ENCODE measurements at places on chromosomes 7 and 10.

GRCh38 chr7:23967949-23968599, 258.1 kb downstream of the STK31 start:
- no peak for DNase-seq

DNA sequence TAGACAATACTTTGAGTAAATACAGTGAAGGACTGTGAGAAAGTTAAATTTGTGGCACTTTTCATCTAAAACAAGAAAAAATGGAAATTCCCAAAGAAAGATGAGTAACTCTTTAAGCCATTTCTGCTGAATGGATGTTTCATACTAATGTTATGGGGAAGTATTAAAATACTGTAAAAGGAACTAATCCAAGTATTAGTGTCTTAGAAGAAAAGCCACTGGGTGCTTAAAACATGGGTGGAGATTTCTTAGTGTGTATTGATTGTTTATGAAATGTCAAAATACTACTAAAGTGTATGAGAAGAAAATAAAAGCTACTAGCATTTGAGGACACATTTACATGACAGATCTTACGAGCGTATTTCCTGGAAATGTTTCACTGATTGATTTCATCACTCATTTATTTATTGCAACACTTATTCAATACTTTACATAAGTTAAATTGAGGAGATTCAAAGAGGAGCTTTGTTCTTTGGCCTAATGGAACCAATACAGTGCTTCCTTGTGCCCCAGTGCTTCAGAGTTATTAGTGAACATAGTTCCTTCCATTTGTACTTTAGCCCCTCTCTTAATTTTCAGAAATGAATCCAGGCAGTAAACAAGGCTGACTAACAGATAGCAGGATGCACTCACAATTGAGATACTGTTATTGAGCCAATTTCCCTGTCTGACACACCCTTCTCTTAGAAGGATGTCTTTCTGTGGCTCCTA, 155.5 kb upstream of the AHR start:
- DNase-seq, result peak; percentile 64

GRCh38 chr7:103811290-103811689, 178.2 kb downstream of the RELN start:
- DNase-seq, result no peak

- DNase-seq, result no peak
Measured at GRCh38 chr10:117610321-117610720, 67.8 kb downstream of the EMX2 start.

DNA sequence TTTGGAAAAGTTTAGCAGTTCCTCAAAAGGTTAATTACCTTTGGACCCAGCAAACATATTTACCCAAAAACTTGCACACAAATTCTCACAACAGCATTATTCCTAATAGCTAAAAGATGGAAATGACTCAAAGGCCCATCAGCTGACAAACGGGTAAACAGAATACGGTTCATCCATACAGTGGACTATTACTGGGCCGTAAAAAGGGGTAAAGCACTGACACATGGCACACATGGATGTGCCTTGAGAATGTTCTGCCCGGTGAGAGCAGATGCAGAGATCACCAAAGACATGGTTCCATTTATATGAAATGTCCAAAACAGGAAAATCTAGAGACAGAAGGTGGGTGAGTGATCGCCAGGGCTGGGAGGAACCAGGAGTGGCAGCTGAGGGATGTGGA, 95.2 kb upstream of the DNAJB6 start:
- no peak for DNase-seq

DNA sequence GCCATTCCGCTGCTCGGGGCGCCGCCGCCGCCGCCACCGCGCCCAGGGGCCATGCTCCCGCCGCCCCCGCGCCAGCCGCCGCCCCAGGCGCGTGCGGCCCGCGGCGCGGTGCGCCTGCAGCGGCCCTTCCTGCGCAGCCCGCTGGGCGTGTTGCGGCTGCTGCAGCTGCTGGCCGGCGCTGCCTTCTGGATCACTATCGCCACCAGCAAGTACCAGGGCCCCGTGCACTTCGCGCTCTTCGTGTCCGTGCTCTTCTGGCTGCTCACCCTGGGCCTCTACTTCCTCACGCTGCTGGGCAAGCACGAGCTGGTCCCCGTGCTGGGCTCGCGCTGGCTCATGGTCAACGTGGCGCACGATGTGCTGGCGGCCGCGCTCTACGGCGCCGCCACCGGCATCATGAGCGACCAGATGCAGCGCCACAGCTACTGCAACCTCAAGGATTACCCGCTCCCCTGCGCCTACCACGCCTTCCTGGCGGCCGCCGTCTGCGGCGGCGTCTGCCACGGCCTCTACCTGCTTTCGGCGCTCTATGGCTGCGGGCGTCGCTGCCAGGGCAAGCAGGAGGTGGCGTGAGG, 383 bp downstream of the MARVELD1 start:
- DNase-seq, result peak; percentile 58

DNA sequence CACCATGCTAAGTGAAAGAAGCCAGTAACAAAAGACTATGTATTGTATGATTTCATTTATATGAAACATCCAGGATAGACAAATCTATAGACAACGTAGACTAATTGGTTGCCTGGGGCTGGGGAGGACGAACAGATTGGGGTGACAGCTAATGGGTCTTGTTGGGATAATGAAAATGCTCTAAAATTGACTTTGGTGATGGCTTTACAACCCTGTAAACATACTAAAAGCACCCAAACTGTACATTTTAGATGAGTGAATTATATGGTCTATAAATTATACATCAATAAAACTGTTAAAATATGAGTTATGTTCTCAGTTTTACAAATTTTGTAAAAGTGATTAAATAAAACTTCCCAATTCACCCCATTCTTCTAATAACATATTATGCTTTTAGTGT, 261.5 kb downstream of the ELMO1 start:
- DNase-seq, result no peak

DNA sequence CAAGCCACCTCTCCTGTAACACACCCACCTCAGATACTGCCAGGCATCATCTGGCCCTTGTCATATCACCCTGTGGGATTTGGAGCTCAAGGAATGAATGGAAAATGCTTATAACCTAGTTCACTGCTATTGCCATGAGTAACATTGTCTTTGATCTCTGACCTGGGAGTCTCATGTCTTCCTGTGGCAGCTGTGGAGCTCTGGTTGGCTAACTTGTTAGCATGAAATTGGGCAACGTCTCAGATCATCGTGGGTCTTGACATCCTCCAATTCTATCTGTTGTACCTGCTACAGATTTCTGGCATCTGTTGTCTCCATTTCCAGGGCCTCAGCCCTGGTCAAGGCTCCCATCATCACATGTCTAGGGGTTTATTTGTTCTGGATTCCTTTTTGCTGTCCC, 2.2 kb upstream of the TMEM270 start:
- DNase-seq, result no peak

GRCh38 chr7:81624650-81625631, 144.9 kb downstream of the HGF start:
- DNase-seq, result no peak

GRCh38 chr7:26662646-26663045, 201.7 kb downstream of the SKAP2 start:
- DNase-seq, result no peak

DNA sequence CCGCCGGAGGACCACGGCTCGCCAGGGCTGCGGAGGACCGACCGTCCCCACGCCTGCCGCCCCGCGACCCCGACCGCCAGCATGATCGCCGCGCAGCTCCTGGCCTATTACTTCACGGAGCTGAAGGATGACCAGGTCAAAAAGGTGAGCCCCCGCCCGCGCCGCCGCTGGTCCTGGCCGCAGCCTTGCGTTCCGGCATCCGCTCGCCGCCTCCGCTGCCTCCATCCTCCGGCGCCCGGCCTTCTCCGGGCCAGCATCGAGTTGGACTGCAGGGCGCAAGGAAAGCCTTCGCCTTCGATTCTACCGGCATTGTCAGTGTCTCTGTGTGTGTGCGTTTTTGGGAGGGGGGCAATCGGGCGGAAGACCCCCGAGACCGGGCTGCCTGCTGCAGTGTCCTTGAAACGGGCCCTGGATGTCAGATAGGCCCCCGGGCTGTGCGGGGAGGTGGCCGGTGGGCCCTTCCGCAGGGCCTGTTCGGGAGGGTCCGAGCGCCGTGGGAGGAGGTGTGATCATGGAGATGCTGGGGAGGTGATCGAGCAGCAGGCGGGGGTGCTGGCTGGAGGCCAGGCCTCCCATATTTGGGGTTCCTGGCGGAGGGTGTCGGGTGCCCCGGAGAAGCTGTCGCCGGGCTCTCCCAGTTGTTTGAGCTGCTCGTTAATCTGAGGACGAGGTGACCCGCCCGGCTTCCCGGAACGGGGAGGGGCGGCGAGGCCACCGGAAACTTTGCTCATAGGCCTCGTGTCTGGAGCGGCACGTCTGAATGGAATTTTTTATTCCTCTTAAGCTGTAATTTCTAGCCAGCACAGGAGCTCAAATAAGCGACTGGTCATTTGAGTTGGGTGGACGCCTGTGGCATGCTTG, 40.8 kb downstream of the HK1 start:
- DNase-seq, result no peak

DNA sequence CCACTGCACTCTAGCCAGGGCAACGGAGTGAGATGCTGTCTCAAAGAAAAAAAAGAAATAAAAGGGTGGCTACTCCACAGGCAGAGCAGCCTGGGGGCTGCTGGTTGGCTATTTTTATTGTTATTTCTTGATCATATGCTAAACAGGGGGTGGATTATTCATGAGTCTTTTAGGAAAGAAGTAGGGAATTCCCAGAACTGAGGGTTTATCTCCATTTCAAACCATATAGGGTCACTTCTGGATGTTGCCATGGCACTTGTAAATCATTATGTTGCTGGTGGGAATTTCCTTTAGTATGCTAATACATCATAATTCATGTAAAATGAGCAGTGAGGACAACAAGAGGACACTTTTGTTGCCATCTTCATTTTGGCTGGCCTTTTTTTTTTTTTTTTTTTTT, 52.1 kb upstream of the GHITM start:
- DNase-seq, result no peak

- DNase-seq, result no peak
Measured at GRCh38 chr10:93032105-93032808, 28.3 kb upstream of the CYP26C1 start.

All from SK-MEL-5 (cell line).